Muscle of leg (tissue), 16 donors: ENCODE measurements at places on chromosomes 7 and 10. TPM values are rescaled to one million over a fixed set of nuclear protein-coding genes. Genes with fewer than 3 reads are reported as not detected.

DNA sequence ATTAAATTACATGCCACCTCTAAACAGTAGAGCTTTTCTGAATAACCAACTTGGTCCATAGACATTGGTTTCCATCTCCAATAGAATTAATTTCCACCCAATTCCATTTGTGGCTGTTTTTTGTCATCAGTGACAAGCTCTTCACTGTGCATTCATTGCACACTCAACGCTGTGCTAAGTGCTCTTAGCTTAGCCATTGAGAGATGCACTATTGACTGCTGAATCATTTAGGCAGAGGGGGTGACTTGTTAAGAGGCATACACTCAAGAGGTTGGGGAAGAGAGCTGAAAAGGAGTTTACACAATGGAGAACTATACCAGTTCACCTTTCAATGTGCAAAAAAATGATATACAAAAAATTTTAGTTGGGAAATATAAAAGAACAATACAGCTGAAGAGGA lies 31.9 kb upstream of the CBLL1 start:
- no peak for DNase-seq

DNA sequence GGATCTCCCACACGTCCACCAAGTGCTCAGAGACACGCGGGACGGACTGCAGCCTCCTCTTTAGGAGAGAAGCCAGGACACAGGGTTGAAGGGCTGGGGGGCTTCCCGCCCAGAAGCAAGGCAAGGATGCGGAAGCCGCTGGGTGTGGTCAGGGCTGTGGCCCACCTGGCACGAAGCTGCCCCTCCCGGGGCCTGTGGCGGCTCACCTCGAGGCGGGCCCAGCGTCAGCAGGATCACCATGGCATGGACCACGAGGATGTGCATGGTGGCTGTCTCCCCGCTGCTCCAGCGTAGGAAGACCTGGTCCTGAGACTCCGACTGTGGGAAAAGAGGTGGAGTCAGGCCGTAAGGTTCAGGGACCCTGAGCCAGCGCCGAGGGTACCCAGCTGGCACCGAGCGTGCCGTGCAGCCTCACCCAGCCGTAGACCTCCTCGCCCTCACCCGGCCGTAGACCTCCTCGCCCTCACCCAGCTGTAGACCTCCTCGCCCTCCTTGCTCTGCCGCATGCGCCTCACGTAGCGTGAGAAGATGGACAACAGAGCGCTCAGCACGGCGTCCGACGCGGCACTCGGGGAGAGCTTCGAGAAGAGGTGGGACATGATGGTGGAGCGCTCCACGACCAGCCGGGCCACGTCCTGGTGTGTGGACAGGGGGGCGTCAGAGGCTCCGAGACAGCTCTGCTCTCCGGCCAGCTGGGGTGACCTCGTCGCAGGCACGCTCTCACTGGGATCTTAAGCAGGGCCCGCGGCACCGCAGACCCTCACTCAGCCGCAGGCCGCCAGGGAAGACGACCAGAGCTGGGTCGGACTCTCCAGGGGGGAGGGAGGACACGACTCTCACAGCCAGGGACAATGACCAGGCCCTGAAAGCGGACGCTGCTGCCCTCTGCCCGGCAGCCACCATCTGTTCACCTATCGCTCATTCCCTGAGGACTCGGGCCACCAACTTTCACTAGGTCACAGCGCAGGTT lies 20.4 kb downstream of the INTS1 start:
- no peak for DNase-seq

The WDR86 gene
- 3.4 TPM for total RNA-seq

The GJD4 gene
- total RNA-seq, result 2.0 TPM
